HT-29 (cell line): ENCODE measurements at places on chromosomes 5 and 9.

- no peak for DNase-seq
These were observed 56.1 kb downstream of the MTREX start for GRCh38 chr5:55363856-55364255.

DNA sequence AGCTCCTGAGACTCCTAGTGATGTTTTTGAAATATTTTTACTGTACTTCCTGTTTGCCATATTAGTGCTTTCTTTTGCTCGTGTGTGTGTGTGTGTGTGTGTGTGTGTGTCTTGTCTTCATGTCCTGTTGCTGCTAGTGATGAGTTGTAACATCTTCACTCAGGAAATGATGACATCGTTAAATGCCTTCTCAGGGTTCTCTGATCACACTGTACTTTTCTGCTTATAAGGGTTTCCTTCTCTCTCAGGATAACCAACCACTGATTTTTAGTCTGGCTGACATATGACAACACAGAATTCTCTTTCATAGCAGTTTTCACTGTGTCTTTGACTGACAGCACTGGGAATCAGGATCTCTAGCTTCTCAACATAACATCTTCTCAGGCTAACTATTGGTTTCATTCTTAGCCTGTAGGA, 16.1 kb downstream of the SV2C start:
- no peak for DNase-seq

DNA sequence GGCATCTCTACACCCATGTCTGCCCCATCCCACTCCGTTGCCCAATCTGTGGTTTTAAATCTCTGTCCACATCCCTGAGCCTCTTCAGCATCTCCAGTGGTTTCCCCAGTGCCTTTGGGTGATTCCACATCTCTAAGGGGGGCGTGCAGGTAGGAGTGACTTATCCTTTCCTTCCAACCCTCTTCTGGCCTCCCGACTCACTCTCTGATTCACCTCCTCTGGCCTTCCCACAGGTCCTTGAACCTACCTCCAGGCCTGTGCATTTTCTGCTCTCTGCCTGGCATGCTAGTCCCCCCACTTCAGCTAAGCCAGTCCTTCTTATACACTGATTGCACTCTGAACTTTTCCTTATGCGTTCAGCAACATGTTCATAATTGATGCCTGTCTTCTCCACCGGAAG, 99.0 kb downstream of the RALGPS1 start:
- no peak for DNase-seq

GRCh38 chr5:66134407-66134861, 9.7 kb upstream of the SREK1 start:
- no peak for DNase-seq

DNA sequence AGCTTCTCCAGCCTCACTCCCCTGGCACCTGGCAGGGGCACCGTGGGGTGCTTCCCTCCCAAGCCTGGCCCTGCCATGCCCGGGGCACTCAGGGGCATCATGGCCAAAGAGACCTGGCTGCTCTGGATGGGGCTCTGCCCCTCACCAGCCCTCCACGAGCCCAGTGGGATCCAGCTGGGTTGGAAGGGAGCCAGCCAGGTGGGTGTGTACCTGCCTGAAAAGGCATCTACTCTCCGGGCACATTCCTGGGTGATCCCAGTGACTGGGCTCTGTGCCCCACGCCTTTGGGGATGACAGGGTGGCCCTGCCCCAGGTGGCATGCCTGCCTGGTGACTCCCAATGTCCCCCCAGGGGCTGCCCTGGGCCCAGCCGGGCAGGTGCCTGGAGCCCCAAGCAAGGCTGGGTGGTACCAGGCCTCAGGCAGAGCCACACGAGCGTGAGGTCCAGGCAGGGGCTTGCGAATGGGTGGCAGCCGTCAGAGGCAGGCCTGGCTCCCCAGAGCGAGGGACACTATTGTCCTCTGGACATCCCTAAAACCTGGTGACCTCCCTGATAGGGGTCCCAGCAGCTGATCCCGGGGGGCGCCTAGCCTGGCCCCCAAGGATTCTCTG, 777 bp downstream of the GPSM1 start:
- no peak for DNase-seq
